ENCODE measurements at places on chromosomes 1 and 21.

DNA sequence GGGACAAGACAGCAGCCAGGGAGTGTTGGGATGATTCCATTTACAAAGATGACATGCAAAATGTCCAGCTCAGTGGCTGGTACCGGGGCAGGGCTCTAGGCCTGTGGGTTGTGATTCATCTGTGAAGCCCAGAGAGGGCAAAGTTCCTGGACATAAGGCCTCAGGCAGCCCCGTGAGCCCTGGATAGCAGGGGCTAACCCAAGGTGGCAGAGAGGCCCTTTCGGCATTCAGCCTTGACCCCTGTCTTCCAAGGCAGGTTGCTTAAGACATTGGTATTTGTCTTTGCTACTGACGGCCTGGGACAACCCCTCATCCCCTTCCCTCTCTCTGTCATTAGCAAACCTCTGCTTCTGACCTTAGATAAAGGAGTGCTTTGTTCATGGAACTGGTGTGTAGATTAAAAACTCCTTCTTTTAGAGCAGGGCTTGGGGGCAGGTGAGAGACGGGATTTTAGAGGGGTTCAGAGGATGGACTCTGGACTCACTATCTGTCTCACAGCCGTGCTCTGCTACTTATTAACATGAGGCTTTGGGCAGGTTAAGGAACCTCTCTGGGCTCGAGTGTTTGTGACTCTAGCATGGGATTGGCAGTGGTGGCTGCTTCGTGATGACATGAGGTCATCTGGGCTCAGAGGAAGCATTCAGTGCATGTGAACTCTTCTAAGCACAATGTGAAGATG is 36.3 kb downstream of the TMEM51 start:
- ATAC-seq: no peak

GRCh38 chr21:25273959-25274358 is 333.3 kb downstream of the MRPL39 start:
- ATAC-seq: no peak

DNA sequence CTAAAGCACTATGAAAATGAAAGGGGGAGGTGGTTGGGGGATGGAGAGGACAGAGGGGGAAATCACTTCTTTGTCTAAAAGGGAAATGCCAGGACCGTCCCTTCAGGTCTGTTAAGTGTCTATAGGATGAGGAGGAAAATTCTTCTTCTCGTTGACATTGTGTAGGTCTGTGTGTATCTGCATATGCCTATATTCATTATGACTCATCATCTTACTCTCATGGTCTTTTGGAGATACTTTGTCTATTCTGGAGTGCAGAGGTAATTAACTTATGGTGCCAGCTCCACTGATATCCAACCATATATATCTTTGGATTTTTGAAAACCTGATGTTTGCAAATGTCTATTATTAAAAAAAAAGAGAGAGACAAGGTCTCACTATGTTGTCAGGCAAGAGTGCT is 143.7 kb downstream of the PBX1 start:
- ATAC-seq: no peak

- ATAC-seq: no peak
Measured at GRCh38 chr1:39965044-39965443, 10.1 kb downstream of the MFSD2A start.

DNA sequence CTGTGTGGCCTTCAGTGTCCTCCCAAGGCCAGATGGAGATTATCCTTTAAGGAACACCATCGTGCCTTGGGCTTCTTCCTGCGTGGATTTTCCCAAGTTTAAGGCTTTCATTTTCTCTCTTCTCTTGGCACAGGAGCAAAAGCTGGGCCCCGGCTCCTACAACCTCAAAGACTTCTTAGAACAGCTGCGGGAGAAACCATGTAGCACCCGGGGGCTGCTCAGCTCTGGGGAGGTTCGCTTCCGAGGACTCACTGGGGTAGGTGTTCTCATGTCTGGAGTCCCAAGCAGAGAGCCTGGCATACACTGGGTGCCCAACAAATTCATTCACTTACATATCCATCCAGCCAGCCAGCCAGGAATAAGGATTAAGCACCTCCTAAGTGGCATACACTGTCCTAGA is 6.6 kb upstream of the TTC22 start:
- ATAC-seq: no peak

GRCh38 chr1:223500560-223501425 is 107.6 kb downstream of the CCDC185 start:
- ATAC-seq: no peak
